Caco-2 (cell line): ENCODE measurements at places on chromosomes 4 and X.

DNA sequence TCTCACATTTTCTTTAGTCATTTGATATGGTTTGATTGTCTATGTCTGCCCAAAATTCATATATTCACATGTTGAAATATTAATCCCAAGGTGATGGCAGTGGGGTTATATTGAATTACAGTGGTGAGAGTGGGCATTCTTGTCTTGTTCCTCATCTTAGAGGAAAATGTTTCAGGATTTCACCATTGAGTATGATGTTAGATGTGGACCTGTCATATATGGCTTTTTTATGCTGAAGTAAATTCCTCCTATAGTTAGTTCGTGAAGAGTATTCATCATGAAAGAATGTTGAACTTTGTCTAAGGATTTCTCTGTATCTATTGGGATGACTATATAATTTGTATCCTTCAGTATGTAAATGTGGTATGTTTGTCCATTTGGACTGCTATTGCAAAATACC lies 512.3 kb upstream of the EPHA5 start:
- no peak for DNase-seq

- DNase-seq: no peak
Measured at GRCh38 chr4:155906554-155907247, 3.2 kb downstream of the TDO2 start.

DNA sequence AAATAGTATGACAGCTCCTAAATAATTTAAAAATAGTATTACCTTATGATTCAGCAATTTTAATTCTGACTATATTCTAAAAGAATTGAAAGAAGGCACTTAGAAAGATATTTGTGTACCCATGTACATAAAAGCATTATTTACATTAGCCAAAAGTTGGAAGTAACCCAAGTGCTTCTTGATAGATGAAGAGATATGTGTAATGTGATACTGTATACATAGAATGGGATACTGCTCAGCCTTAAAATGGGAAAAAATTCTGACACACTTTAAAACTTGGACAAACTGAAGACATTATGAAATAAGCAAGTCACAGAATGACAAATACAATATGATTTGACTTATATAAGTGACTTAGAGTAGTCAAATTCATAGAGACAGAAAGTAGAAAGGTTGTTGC lies 112.2 kb downstream of the IDS start:
- no peak for DNase-seq

GRCh38 chr4:113809311-113809710 lies 47.8 kb upstream of the CAMK2D start:
- no peak for DNase-seq

- no peak for DNase-seq
Measured at GRCh38 chrX:8868906-8869305, 67.7 kb upstream of the FAM9A start.

DNA sequence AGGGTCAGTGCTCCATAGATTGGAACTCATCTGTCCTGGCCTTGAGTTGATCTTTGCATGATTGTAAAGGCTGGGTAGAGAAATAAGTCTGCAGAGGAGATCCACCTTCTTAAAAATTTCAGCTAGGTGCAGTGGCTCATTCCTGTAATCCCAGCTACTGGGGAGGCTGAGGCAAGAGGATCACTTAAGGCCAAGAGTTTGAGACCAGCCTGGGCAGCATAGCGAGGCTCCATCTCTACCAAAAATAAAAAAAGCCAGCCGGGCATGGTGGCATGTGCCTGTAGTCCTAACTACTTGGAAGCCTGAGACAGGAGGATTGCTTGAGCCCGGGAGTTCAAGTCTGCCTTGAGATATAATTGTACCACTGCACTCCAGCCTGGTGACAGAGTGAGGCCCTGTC lies 476 bp upstream of the CXCR3 start:
- DNase-seq: no peak

DNA sequence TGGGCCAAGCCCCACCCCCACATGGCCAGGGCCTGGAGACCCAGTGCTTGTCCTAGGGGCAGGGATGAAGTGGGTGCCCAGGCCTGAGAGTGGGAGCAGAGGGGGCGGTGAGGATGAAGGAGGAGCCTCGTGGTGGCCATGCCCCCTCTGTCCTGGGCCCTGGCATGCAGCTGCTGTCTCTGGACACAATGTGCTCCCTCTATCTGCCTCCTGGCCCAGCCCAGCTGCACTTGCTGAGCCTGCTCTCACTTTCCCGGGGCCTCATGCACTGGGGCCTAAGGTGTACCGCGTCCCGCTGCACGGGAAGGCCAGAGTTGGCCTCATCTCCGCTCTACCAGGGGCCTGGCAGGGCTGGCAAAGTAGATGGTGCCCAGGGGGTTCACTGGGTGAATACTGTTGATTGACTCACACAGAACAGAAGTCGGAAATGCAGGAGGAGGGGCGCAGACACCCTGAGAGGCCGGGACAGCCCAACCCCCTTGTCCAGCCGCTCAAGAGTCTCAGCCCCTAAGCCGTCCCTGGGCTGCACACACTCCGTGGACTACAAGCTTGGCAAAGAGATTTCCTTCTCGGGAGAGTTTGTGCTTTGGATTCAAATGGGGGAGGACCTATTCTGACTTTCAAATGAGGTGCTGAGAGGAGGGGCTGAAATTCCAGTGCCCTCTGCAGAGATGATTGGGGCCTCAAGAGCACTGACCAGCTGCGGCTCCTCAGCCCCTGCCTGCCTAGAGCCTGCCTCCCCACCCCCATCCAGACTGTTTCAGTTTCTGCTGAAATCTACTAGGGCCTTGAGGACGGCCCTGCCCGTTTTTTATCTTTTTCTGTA lies 112.4 kb downstream of the PSAPL1 start:
- DNase-seq: no peak

DNA sequence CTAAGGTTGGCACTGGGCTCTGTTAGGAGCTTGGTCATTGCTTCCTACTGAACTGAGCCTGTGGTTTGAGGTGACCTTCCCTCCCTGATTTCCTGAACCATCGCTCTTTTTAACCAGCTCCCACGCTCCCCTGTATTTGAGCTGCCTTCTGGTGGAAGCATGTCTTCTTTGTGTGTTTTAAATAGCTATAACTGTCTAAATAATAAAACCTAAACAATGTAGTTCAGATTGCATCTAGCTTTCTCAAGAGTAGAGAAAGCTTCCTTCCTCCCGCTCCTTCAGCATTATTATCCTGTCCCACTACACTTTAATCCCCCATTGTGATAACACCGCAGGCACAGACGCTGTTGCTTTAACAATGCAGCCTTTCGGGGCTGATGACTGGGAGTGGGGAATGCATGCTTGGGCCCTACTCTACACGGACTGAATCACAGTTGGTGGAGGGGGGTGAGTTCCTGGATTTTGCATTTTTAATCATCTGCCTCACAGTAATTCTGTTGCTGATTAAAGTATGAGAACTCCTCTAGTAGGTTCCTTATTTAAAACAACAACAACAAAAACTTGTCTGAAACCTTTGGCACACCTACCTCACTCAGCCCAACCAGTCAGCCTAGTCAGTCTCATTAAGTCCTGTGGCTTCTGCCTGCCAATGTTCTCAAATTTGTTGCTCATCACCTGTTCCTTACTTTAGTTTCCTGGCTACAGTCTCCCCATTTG lies 6.6 kb downstream of the SMS start:
- no peak for DNase-seq

- DNase-seq: no peak
Measured at GRCh38 chr4:81574991-81575390, 103.3 kb upstream of the RASGEF1B start.

- no peak for DNase-seq
Measured at GRCh38 chrX:133959972-133960371, 25.4 kb downstream of the GPC3 start.

- DNase-seq: no peak
Measured at GRCh38 chr4:140955641-140956040, 177.6 kb downstream of the RNF150 start.

DNA sequence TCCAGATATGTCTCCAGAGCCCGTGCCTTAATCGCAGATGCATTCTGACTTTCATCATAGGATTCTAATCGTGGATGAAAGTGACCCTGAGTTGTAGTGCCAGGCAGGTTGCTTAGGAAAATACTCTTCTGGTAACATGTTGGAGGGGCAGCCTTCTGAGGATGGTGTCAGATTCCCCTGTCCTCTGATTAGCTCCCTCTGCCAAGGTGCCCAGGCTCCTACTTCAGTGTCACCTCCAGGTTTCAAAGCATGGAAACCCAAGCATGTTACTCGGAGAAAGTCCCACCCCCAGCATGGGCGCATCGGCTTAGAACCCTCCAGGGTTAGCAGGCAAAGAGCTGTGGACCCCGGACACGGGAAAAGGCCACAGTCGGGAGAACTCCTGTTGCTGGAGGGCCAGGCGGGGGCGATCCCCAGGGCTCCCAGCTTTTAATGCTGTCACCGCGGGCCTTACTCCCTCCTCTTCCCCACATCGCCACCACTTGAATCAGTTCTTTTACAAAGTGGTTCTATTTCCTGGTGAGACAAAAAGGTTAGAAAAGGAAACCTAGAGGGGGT lies 44.5 kb downstream of the TRIM2 start:
- DNase-seq: no peak

GRCh38 chrX:127030016-127030748 lies 210.7 kb downstream of the PRR32 start:
- no peak for DNase-seq

- peak; percentile 61 for DNase-seq
Measured at GRCh38 chrX:2320580-2321327, 180.0 kb downstream of the DHRSX start.

GRCh38 chr4:74205046-74205445 lies 47.1 kb downstream of the MTHFD2L start:
- no peak for DNase-seq

- DNase-seq: no peak
Measured at GRCh38 chr4:25011135-25011866, 19.4 kb downstream of the LGI2 start.

DNA sequence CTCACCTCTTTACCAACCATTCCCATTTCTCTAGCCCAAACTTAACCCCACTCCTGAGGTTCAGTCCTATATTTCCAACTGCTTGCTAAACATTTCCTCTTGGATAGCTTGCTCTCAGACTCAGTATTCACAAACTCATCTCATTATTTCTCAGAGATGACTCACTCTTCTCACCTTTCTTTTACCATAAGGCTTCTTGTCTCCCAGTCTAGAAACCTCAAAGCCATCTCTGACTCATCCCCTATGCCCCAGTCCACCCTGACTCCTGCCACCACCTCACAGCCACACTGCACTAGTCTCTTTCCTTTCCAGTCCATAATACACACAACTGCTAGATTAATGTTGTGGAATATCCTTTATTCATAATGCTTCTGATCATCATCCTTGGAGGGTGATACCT lies 4.8 kb downstream of the FRMPD3 start:
- DNase-seq: no peak

DNA sequence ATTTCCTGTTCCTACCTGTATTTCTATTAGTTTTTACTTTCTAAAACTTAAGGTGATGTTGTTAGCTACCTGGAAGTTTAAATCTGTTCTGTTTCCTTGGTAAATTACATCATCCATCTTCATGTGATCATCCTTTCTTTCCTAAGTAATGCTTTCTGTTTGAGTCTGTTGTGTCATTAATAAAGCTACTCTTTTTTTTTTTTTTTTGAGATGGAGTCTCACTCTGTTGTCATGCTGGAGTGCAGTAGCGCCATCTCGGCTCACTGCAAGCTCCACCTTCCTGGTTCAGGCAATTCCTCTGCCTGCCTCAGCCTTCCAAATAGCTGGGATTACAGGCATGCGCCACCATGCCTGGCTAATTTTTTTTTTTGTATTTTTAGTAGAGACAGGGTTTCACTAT lies 73.3 kb downstream of the FIP1L1 start:
- DNase-seq: peak; percentile 7

DNA sequence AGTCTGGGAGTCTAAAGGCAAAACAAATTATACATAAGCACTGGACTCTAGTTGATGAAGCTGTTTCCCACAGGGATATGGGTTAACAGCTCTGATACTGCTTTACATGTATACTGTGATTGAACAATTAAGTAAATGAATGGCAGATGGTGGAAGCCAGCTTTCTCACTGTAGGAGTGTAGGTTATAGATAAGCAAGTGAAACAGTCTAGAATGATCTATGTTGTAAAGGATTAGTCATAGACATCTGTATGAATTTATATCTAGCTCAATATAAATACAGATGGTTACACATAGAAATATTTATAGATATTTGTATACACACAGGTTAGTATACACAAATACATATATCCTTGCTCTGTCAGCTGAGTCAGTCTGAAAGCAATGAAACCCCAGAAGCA lies 276.1 kb downstream of the PPARGC1A start:
- no peak for DNase-seq

DNA sequence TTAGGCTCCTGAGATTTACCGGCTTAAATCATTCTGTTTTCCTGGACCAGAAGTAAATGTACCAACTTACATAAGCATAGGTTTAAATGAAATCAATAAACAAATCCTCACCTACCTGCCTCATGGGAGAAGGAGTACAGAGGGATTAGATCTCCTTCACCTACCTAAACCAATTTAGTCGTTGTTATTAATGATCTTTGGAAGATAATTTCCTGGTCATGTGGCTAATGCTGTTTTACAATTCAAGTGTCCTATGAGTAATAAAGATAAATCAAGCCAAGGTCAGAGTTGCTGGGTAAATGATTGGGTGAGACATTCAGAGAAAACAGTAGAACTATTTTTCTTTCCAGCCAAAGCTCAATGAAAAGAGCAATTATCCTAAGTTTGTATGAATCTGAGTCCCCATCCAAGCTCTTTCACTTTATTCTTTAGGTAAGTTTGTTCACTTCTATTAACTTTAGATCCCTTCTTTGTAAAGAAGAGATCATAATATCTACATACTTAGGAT lies 423.0 kb upstream of the FAM241A start:
- DNase-seq: no peak

DNA sequence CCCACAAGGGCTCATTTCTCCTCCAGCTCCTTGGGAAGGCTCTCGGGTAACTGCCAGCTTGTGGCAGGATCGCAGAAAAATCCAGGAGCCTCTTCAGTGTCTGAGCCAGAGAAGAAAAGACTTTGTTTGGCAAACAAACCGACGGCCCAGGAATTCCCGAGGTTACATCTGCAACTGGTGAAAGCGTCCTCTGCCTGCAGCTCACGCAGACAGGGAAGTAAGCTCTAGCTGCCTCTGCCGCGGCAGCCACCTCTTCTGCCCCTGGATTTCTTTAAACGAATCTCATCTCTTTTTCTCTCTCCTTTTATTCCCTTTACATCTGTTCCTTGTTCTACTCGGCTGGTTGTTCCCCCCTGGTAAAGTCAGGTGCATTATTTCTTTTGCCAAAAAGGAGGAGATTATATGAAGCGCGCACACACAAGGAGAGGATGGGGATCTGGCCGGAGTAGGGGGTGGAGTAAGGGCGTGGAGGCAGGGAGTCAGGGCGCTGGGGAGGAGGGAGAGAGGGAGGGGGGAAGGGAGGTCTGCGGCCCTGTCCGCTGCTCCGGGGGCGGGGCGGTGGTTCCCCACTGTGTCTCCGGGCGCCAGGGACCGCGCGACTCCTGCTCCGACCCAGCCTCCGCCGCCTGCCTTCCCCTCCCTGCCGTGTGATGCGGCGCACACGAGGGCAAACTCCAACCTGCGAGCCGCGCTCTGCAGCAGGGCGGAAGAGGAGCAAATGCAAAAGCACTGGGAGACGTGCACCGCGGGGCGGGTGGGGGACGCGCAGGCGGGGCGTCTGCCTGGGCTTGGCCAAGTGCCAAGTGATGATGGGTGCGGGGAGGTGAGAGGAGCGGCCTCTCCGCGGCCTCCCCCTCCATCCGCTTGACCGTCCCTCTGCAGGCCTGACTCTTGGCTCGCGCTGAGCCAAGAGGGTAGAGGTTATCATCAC lies at the start of gene DCHS2:
Gene DCHS2, minus strand, starts transcription at position 459 of the 931 bp plus-strand sequence. Its CDS starts 444 bp downstream, at position 15.
- DNase-seq: peak; percentile 49

- no peak for DNase-seq
Measured at GRCh38 chr4:1570291-1571164, 113.6 kb downstream of the FAM53A start.
